ENCODE measurements at places on chromosomes 4 and X.
A peak's percentile ranks its signal among the peaks of the same experiment; 100 is the strongest.

- DNase-seq, result no peak
Observed at GRCh38 chr4:162699629-162700028, 467.1 kb downstream of the NAF1 start.

- no peak for DNase-seq
Observed at GRCh38 chr4:68076194-68076593, 53.5 kb downstream of the TMPRSS11F start.

DNA sequence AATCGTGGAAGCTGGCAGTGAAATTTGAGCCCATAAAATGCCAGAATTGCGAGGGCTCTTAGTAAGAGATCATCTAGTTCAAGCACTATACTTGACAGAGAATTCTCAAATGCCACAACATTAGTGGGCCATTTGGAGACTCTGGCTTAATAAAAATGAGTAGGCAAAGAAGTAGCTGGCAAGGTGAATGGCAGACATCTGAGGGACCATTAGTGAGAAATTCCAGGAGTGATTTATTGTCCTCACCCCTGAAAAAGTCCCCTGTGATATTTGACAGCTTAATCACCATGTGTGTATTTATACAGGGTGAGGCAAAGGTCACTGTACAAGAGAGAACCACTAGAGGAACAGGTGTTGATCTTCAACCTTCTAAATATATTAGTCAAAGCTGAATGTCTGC lies 207.5 kb downstream of the CHRDL1 start:
- DNase-seq, result no peak

GRCh38 chrX:38142610-38143009 lies 78.1 kb downstream of the SRPX start:
- no peak for DNase-seq

GRCh38 chr4:118173956-118174725 lies 139.9 kb downstream of the NDST3 start:
- DNase-seq, result no peak

- DNase-seq, result no peak
Observed at GRCh38 chr4:93466446-93466845, 362.1 kb upstream of the ATOH1 start.

DNA sequence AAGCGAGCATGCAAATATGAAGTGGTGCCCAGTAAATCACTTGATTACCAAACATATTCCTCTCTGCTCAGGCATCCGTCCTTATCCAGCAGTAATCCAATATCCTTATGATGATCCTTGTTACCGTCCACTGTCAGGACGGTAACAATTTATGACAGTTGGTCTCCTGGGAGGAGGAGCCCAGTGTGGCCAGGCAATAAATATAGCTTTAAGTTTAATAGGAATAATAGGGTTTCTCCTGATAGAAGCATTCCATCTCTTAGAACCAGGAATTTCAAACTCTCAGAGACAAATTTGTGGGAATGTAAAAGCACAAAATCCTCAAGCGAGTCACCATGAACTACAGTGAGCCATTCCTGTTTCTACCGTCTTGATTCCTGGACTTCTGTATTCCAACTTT lies 171.2 kb upstream of the IL15 start:
- no peak for DNase-seq

- no peak for DNase-seq
Observed at GRCh38 chrX:148865277-148866210, 365.1 kb downstream of the AFF2 start.

DNA sequence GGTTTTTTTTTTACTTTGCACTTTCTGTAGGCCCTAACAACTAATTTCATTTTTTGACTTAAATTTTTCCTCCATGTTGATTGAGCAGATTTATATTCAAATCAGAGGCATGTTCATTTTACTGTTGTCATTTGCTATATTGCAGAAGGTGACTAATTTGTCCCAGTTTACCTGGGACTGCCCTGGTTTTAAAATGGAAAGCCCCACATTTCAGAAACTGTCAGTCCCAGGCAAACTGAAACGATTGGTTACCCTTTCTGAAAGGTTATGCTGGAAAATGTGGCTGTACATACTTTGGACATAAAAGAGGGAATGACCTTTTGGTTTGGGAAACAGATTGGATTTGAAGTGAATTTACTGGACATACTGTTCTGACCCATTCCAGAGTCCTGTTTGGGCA lies 160.0 kb downstream of the SPCS3 start:
- no peak for DNase-seq

DNA sequence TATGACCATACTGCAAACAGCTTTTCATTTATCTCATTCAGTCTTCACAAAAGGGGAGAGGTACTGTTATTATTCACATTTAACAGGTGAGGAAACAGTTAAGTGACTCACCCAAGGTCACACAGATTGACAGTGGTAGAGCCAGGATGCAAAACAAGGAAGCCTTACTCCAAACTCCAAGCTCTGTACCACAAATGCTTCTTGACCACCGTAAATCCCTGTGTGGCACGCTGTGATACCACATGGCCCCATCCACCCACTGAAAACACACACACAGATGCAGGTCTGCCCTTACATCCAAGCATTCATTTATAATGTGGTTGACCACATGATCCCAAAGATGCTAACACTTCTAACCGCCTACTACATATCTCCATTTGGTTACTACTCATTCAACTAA lies 129.5 kb downstream of the TSPAN5 start:
- no peak for DNase-seq

DNA sequence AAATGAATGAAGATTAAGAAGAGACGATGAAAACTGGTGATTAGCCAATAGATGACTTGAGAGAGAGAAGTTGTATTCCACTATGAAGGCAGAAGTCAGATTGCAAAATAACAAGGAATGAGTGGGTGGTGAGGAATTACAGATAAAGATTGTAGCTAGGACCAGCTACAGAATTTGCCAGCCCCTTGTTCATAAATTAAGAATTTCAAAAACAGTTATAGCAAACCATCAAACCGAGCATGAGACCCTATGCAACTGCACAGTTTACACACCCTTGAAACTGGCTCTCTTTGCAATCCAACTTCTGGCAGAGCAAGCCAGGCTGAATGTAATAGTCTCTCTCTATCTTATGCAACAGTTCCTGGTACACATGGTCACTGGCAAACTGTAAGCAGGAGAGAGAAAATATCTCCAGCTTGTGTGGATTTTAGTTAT lies 35.2 kb downstream of the STAP1 start:
- DNase-seq, result no peak

DNA sequence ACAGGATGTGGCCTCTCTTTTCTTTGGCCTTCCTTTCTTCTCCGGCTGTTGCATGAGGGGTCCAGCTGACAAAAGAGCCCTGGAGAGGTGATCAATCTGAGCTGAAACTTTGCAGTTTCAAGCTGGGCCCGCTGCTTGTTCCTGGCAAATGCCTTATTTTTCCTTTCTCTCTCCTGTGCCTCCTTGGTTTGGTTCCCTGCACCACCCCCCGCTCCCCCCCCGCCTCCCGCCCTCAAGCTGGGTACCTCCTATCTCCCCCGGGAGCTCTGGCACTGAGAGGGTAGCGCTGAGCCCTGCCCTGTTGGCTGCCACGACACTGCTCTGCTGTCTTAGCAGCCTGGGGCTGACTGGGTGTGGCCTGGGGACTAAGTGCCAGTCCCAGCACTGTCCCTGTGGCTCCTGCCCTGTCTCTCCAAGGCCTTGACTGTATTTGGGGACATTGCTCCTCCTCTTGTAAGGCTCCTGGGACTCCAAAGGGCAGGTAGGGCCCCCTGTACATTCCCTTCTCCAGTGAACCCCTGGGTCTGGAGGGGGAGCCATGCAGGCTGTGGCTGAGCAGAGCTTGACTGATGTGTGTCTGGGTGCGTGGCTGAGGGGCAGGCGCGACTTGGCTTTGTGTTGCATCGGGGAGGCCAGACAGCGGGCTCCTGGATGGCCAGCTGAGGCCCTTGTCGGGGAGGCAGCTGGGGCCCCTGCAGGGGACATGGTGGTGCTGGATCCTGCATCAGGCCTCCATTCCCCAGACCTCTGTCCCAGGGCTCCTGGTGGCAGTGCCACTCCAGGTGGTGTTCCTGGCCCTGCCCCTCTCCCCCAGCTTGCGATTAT lies 1.1 kb downstream of the PLXNA3 start:
- DNase-seq, result no peak

- DNase-seq, result no peak
Observed at GRCh38 chr4:87112063-87112462, 108.4 kb downstream of the KLHL8 start.

DNA sequence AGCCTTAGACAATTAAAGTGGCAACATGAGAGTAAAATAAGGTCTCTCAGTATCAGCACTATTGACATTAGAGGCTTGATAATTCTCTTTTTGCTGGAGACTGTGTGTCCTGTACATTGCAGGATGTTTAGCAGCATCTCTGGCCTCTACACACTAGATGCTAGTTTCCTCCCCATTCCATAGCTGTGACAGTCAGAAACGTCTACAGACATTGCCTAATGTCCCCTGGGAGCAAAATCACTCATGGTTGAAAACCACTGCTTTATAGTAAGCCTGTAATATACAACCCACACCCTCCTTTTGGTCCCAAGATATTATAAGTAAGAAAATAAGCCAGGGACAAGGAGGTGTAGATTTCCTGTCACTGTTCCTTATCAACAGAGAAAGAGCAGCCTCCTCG lies 166.0 kb downstream of the FRMPD4 start:
- no peak for DNase-seq

- peak; percentile 24 for DNase-seq
Observed at GRCh38 chr4:163107754-163108153, 58.9 kb downstream of the NAF1 start.

DNA sequence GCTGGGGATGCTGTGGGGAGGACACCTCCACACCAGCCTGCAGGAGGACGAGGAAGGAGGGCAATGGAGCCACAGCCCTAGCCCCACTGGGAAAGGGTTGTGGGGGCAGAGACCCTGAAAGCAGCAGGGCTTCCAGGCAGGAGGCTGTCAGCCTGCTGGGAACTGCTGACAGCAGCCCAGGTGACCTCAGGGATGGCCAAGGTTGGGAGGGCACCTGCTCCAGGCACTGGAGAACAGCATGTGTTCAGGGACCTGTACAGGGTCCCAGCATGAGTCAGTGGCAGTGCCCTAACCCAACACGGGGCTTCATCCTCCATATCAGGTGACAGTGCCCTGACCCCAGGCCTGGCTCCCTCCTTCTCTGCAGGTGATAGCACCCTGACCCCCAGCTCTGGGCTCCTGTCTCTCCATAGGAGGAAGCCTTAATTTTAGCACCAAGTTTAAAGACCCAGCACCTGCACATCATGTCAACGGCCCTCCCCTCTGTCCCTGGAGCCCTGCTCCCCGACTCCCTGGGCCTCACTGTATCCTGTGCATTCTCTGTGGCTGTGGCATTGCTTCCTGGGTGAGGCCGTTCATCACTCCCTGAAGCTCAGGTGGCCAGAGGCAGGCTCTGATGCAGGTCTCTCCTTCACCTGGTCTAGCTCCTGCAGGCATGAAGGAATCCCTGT lies 66.3 kb downstream of the CRMP1 start:
- DNase-seq, result no peak

- DNase-seq, result no peak
Observed at GRCh38 chrX:54415534-54416350, 24.5 kb upstream of the TSR2 start.

DNA sequence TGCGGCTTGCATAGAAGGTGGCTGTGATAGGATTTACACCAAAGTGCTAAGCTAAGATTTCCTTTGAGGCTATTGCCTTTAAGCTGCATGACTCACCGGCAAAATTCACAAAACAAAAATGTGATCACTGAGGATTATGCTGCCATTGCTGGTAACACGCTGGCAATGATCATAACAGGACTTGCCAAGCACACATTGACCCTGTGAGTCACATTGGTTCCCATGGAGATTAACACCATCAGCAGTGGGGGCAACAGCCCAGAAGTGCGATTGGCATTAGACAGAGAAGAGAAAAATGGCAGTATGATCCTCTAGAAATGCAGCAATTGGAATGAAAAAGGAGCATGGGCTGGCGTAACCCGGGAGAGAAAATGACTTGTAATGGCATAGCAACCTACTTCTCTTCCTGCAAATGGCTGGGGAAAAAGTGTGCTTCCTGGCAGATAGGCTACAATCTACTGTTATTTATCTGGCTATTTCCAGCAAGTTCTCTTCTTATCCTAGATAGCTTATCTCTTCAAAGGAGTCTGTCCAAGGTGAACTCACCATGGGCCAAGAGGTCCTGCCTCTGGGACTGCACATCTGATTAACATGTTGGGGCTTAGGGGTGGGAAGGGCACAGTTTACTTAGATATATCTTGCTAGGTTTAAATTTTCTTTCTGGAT lies 314.2 kb upstream of the IGFBP7 start:
- no peak for DNase-seq

GRCh38 chr4:35500812-35501211 lies 743.5 kb downstream of the ARAP2 start:
- no peak for DNase-seq

DNA sequence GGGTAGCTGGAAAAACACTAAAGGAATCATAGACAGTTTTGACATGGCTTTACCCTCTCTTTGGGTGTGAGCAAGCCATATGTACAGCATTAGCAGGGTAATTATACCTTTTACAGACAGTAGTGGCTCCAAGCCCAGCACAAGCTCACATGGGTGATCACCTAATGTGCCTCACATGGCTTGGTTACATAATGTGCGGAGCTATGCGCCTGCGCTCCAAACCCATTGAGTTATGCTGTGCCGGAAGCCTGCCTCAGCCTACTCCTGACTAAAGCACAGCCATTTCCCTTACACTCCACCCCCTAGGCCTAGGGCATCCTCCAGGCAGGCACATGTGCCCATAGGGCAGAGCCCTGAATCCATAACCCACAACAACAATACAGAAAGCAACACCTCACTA lies 6.5 kb upstream of the TSPAN5 start:
- DNase-seq, result no peak

- DNase-seq, result no peak
Observed at GRCh38 chr4:48968814-48969213, 17.3 kb upstream of the CWH43 start.

DNA sequence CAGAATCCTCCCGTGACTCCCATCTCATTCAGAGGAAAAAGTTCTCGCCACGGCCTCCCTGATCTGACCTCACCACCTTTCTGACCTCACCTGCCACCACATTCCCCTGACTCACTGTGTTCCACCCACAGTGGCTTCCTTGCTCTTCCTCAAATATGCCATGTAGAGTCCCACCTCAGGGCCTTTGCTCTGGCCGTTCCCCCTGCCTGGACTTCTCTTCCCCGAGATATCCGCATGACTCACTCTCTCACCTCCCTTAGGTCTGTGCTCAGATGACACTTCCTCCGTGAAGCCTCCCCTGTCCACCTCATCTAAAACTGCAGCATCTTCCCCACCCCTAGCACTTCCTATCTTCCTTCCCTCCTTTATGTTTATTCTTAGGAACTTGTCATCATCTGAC lies 7.2 kb upstream of the TSPYL2 start:
- DNase-seq, result no peak

GRCh38 chrX:139892512-139892911 lies 40.3 kb downstream of the ATP11C start:
- DNase-seq, result no peak

- no peak for DNase-seq
Observed at GRCh38 chr4:151670843-151671242, 90.0 kb downstream of the GATB start.

DNA sequence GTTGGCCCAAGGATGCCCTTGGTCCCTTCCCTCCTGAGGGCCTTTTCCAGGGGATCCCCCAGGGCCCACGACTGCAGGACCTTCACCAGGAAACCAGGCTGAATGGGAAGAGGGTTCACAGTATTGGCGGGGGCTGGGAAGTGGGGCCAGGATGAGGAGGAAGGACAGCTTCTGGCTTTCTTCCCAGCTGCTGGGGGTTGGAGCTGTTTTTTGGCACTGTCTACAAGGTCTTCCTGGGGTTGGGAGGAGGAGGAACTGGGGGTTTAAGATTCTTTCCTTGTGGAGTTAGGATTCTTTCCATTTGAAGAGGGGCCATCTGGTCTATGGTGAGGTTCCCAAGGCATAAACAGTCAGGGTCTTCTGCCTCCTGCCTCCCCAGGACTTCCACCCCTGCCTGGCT lies 64.8 kb downstream of the KIF4A start:
- DNase-seq, result no peak

All from CD4-positive, alpha-beta T cell treated with Interleukin-10 for 1 hour (primary cell).